ENCODE measurements at places on chromosomes 7 and 10.

DNA sequence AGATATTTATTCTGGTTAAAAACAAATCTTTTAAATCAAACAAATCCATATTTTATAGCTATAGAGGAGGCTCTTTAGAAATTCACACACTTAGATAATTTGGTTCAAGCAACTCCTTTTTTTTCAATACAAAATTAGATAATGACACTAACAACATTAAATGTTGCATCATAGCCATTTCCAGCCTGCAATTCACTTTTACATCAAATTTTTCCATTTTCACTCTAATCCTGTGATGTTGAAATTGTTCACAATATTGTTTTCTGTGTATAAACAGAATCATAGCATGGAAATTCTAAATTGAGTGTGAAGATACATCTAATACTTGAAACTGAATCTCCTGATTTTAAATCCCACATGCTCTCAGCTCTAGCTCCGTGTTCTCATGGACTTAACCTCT is 482.6 kb downstream of the INHBA start:
- DNase-seq = no peak

- no peak for DNase-seq
Observed at GRCh38 chr7:44114586-44115310, 8.6 kb downstream of the POLD2 start.

- DNase-seq = no peak
Observed at GRCh38 chr10:71647526-71648253, 71.9 kb downstream of the C10orf105 start.

DNA sequence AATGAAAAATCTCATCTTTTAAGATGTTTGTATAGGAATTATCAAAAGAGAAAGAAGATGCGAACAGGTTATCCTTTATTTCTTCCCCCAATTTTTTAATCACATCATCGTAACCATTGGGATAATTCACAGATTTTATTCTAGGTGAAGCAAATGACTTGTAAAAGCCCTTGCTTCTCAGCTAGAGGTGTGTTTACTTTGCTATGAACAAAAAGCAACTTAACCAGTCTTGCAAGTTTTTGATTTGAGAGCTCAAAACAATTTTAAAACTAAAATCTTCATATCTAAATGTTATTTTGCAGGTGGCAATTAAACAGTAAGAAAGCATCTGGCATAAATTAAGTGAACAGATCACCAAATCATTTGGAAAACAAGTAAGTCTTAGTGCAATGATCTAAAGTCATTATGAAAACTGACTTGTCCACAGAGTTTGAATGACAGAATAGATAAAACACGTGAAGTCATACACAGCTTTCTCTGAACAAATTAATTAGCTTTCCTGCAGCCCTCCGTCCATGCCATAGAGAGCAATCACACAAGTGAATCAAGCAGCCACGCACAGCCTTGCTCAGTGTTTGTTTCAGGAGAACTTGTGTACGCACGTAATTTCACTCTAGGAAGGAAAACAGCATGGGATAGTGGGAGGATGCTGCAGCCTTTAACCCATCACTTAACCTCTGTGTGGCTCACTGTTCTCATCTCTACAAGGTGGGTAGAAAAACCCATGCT is 85.0 kb upstream of the ZNF800 start:
- no peak for DNase-seq

DNA sequence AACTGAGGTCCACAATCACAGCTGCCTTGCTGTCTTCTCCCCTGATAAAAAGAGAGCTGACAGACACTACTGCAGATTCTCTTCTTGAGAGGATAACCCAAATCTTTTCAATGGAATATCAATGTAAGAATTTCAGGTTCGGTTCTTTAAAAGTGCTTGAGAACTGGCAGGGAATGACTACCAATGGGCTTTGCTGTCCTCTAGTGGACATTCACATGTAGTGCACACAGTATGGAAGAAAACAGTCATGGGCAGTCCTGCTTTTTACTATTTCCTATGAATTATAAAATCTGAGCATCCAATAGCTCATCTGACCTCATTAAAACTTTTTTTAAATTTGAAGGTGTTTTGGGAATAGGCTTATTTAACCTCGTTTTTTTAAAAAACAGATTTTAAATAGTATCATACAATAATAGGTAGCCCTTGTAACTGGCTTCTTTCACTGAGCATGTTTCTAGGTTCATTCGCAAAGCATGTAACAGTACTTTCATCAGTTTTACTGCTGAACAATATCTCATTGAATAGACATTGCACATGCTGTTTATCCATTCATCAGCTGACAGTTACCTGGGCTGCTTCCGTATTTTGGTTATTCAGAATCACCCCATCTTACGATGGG is 18.3 kb downstream of the FZD9 start:
- peak; percentile 47 for DNase-seq

DNA sequence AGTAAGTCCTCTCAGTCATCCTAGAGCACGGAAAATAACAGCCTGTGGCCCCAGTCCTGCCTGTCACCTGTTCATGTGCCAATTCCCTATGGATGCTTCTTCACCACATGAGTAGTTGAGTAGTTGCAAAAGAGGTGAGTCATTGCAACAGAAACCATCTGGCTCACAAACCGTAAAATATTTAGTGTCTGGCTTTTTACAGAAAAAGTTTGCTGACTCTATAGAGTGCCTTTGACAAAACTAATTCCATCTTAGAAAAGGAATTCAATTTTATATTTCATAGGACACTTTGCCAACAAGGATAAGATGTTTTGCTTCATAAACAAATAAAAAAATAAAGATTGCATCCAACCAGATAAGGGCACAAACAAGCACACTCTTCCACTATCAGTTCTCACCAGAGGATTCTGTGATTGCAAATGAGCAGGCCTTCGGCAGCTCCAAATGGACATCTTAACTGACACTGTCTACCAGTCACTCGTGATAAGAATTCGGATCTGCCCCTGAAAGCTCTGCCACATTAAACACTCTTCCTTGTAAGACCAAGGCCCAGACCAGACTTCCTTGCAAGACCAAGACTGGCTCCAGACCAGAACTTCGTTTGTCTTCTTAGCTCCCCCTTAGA is 242.7 kb upstream of the SEMA3C start:
- DNase-seq = peak; percentile 90

DNA sequence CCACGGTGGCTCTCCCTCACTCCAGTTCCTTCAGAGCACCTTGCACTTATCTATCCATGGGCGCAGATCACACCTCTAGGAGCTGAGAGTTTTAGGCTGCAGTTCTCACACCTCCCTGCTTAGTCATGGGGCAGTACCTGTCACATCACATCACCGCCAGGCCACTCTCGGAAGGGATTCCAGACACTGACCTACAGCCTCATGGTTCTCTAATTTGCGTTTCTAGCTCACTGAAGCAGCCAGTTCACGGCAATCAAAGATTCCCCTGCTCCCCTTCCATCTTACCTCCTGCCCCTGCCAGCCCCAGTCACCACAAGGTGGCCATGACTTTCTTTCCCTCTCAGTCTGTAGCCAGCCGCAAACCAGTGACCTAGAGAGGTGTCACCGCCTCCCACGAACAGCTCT is 34.2 kb downstream of the ADRB1 start:
- no peak for DNase-seq

DNA sequence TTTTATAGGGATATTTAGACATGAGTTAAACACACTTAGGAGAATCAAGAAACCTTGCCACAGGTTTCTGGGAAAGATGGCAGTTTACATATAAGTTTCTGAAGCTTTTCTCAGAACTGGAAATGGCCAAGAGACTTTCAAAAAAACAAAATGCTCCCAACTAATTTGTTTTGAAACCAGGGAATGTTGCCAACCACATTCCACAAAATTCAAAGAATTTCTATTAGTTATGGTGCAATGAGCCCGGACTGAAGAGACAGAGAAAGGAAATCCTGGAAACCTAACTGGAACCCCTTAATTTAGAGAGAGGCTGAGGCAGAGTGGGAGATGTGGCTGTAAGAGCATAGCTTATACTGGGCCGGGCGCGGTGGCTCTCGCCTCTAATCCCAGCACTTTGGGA is 128.5 kb downstream of the PTEN start:
- peak; percentile 13 for DNase-seq
